Body of pancreas (tissue), 4 donors: ENCODE measurements at places on chromosomes 13 and 19. TPM values are rescaled to one million over a fixed set of nuclear protein-coding genes. Genes with fewer than 3 reads are reported as not detected.

IGFLR1 gene
- 11.2 TPM for total RNA-seq

DNA sequence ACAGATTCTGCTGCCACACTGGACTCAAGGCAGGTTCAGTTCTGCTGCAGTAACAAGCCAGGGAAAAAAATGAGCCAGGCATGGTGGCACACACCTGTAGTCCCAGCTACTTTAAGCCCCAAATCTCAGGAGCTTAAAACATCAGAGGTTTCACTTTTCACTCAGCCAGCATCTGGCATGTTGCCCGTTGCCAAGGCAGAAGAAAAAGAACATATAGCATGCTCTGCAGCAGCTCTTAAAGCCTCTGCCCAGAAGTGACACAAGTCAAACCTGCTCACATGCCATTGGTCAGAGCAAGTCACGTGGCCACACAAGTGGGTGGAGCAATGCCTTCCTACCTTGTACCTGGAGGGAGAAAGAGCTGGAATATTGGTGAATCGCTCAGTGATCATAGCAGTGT lies 14.7 kb upstream of the ADGRE5 start:
- DNase-seq: peak; percentile 75

IGFL3 gene
- total RNA-seq: not detected

CKAP2 gene
- 5.9 TPM for total RNA-seq

- no peak for DNase-seq
These were observed 63.5 kb upstream of the HMGB1 start for GRCh38 chr13:30529085-30529834.

DNA sequence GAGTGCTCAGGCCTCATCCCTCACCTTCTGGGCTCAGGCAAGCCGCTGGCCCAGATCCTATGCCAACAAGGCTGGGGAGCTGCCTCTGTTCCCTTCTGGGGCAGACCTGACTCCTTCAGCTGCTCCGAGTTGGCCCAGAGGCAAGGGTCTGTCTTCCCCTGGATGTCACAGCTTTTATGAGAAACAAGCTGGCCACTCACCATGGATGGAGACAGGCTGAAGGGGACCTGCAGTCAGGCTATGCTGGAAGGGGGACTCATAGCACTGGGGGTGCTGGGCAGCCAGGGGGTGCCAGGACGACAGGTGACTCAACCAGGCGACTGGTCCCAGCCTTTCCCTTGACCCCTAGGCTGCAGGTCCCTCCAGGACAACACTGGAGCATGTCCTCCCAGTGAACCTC lies 52.4 kb upstream of the C1QTNF9B start:
- no peak for DNase-seq

C3 gene
- total RNA-seq: 320 TPM

NKPD1 gene
- total RNA-seq: not detected

CEACAM4 gene
- 1.8 TPM for total RNA-seq

GRCh38 chr19:50266041-50266440 lies 62.6 kb downstream of the MYH14 start:
- no peak for DNase-seq

- DNase-seq: no peak
These were observed 1067.7 kb upstream of the SPRY2 start for GRCh38 chr13:81408647-81409046.

CD320 gene
- total RNA-seq: 41.2 TPM

OR7C1 gene
- total RNA-seq: not detected

- no peak for DNase-seq
These were observed 2.6 kb downstream of the POU2F2 start for GRCh38 chr19:42129399-42130253.

- no peak for DNase-seq
These were observed 328.6 kb downstream of the TBC1D4 start for GRCh38 chr13:75153386-75153785.

DNA sequence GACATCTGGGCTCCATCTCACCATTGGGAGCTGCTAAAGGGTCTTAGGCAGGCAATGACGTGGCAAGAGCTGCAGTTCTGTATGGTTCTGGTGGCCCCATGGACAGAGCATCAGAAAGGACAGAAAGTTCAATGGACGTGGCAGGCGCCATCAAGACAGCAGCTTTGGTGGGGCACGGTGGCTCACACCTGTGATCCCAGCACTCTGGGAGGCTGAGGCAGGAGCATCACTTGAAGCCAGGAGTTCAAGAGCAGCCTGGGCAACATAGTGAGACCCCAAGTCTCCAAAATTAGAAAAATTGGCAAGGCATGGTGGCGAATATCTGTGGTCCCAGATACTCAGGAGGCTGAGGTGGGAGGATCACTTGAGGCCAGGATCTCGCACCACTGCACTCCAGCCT lies 9.5 kb downstream of the EVI5L start:
- DNase-seq: no peak

GRCh38 chr13:50125554-50126262 lies 110.5 kb downstream of the KCNRG start:
- DNase-seq: peak; percentile 96

CCDC124 gene
- 25.2 TPM for total RNA-seq

- no peak for DNase-seq
These were observed 8.6 kb downstream of the LILRA6 start for GRCh38 chr19:54233941-54234340.

DNA sequence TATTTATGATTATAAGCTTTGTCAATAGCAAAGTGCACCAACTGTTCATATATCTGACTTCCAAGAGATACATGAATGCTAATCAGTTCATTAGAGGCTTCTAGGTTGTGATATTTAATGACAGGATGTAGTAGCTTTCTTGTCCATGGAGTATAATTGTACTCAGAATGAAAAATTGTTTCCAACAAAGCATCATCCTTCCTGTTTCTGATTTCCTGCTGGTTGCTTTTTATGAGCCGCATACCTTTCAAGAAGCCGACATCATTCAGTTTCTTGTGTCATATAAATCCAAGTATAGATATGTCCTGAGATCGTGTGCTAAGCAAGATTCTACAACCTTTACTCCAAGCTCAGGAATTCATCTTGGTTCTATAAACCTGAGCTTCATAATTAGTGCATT lies 326.6 kb downstream of the DIAPH3 start:
- no peak for DNase-seq

DNA sequence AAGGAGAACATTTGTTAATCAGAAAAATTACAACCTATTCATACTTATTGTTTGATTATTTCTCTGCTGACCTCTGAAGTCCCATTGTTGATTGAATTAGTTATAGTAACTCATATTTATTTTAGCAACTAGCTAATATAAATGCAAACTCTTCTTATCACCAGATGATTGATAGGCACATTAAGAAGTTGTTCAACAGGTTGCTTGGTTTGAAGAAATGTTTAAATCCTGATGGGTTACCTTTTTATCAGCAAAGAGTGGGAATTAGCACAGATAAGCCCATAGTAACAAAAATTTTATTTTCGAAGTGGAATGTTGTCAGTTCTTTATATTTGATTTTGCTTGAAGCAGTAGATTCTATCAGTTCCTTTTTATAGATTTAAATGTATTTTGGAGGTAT lies 44.4 kb downstream of the KLF5 start:
- no peak for DNase-seq

DNA sequence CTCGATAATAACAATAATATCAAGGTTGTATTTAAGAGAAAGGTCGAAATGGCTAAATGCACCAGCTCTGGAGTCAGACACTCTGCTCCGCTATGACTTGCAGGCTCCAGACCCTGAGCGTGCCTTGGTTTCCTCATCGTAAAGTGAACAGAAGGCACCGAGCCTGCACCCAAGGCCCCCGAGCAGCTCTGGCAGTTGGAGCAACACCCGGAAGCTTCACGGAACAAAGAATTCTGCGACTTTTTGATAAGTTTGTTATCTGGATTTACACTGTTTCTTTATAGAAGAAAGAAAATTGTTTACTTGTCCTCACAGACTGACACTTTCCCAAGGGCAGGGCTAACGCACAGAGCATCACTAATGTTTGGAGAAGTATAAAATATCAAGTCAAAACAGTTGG lies 4.4 kb downstream of the GRTP1 start:
- DNase-seq: no peak

ZNF627 gene
- 8.8 TPM for total RNA-seq

ZIC2 gene
- total RNA-seq: not detected

LILRA6 gene
- not detected for total RNA-seq

DNA sequence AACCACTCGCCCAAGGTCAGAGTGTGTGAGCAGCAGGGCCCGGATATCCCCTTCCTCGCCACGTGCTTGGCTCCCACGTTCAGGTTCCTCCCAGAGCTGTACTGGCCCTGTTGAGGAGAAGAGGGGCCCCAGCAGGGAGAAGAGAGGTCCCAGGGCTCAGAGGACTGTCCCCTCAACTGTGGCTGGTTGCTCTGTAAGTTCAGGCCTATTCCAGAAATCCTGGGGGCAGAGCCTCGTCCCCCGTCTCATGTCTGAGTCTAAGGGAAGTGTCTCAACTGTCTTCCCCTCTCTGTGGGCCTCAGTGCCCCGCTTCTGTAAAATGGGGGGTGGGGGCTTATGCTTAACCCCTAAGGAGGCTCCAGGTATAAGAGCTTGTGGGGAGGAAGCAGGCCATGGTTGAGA lies 3.9 kb downstream of the PPP5C start:
- DNase-seq: peak; percentile 73

PCCA gene
- total RNA-seq: 46.2 TPM

DNA sequence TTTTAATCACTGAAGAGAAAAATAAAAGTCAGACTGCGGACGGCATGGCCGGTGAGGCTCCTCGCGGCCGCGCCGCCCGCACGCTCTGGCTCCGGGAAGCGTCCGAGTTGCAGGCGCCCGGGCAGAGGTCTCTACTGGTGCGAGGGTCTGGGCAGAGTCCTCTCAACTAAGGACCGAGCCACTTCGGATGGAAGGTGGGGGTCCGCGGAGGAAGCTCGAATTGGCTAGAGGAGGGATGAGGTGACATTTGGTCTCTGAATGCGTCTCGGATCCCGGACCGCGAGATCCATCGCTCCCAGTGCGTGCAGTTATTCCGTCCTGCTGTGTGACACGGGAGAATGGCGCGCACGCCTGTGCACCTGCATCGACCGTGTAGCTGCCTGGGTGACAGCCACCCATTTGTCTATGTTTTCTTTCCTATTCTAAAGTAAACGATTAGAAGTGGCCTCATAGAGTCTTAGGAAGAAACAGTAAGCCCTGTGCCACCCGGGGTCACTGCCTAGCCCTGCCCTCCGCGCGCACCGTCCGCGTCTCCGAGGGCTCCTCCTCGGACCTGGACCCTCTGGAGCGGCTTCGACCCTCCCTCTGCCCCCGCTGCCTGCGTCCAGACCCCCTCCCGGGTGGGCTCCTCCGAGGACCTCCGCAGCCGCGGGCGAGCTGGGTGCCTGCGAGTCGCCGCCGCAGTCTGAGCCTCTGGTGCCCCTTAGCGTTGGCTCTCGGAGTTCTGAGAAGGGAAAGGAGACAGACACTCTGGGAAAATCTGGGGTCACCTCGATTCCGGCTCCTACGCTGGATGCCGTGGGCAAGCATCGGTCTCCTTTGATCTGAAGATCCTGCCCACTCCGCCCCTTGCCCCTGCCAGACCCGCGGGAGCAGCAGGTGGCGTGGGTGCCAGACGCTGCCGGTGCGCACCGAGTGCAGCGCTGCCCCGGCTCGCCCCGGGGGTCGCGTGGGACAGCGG lies 347.4 kb downstream of the LIG4 start:
- DNase-seq: peak; percentile 35

- no peak for DNase-seq
These were observed 10.3 kb upstream of the PAK4 start for GRCh38 chr19:39115105-39115847.

DNA sequence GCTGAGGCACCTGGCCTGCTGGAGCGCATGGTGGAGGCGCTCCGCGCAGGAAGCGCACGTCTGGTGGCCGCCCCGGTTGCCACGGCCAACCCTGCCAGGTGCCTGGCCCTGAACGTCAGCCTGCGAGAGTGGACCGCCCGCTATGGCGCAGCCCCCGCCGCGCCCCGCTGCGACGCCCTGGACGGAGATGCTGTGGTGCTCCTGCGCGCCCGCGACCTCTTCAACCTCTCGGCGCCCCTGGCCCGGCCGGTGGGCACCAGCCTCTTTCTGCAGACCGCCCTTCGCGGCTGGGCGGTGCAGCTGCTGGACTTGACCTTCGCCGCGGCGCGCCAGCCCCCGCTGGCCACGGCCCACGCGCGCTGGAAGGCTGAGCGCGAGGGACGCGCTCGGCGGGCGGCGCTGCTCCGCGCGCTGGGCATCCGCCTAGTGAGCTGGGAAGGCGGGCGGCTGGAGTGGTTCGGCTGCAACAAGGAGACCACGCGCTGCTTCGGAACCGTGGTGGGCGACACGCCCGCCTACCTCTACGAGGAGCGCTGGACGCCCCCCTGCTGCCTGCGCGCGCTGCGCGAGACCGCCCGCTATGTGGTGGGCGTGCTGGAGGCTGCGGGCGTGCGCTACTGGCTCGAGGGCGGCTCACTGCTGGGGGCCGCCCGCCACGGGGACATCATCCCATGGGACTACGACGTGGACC lies 9.7 kb upstream of the STRN4 start:
- no peak for DNase-seq

DNA sequence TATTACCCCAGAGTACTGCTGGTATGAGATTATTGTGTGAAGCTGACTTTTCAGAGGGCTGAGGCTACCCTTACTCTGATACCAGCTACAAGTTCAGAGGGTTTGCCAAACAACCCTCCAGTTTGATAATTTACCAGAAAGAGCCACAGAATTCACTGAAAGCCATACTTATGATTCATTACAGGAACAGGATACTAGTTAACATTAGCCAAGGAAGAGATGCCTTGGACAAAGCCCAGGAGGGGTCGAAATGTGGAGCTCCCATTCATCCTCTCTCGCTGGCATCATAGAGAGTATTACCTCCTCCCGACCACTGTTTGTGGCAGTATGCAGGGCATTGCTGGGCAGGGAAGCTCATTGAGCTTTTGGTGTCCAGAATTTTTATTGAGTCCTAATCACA lies 364.3 kb downstream of the KCNRG start:
- DNase-seq: no peak

ZNF358 gene
- total RNA-seq: 93.6 TPM

DNA sequence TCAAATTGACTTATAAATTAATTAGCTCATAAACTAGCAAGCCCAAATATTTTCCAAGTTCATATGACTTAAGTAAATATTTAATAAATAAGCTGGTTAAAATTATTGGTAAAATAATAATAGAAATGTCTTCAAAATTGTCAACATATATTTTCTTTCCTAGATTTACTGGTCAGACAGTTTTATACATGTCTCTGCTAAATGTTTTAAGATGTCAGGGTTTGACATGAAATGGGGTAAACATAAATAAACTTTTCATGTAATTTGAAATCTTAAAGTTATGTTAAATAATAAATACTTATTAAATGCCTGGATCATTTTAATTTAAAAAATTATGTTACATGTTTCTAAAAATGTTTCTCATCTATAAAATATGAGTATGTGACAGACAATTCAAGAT lies 18.3 kb upstream of the CYSLTR2 start:
- DNase-seq: no peak

ZNF90 gene
- total RNA-seq: 13.5 TPM

- no peak for DNase-seq
These were observed 56.7 kb downstream of the STARD13 start for GRCh38 chr13:33228648-33229445.

MAB21L1 gene
- total RNA-seq: 0.52 TPM
